ENCODE measurements at places on chromosomes 16 and 17. TPM values are rescaled to one million over a fixed set of nuclear protein-coding genes. Genes with fewer than 3 reads are reported as not detected.

CDH1 gene
- not detected for total RNA-seq

CNTNAP4 gene
- total RNA-seq: 0.05 TPM

ITGA2B gene
- total RNA-seq: not detected

KRT222 gene
- total RNA-seq: not detected

SCO1 gene
- 18.9 TPM for total RNA-seq

PLA2G10 gene
- not detected for total RNA-seq

PIK3R6 gene
- total RNA-seq: not detected

ZKSCAN2 gene
- 3.1 TPM for total RNA-seq

SLC6A2 gene
- total RNA-seq: not detected

MT4 gene
- not detected for total RNA-seq

GSDMA gene
- not detected for total RNA-seq

ZNF18 gene
- 11.1 TPM for total RNA-seq

All from cardiac ventricle fibroblast (primary cell).